Stimulated activated CD4-positive, alpha-beta T cell treated with anti-CD3 and anti-CD28 coated beads, Interleukin-4, amount 100 ng/mL, for 4 hours (primary cell): ENCODE measurements at places on chromosomes 2 and 18.
A peak's percentile ranks its signal among the peaks of the same experiment; 100 is the strongest.

DNA sequence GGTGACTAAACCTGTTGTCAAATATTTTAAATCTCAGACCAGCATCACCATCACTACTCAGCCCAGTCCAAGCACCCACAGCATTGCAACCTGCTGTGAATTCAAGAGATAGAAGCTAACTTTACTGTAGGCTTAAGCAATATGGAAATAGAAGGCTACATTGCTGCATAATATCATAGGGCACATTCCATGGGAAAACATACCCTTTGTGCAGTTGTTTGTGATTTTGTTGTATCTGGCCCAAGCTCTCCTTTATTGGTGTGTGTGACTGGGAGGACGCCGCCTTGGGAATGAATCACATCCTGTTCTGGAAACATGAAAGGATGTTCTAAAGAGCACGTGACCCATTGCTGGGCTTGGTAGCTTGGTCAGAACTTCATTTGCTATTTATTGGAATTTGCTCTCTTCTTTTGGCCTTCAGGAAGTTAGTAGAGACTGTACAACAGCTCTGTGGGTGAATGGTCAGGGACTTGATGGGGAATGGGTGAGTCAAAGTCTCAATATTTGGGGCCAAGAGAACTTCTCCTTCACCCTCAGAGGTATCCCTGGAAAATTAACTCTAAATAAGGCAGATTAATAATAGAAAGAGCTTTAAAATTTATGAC, 106.8 kb upstream of the SERPINE2 start:
- no peak for DNase-seq

- peak; percentile 35 for DNase-seq
Measured at GRCh38 chr2:27016801-27017325, 15.9 kb upstream of the TMEM214 start.

DNA sequence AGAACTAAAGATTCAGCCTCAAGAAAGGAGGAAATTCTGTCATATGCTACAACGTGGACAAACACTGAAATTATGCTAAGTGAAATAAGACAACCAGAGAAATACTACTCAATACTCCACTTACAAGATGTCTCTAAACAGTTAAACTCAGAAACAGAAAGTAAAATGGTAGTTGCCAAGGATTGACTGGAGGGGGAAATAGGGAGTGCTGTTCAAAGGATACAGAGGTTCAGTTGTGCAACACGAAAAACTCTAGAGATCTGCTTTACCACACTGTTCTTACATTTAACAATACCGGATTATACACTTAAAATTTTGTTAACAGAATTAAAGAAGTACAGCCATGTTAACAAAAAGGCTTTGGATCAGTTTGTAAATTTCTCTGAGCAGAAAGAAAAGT, 39.8 kb upstream of the C2orf15 start:
- no peak for DNase-seq

DNA sequence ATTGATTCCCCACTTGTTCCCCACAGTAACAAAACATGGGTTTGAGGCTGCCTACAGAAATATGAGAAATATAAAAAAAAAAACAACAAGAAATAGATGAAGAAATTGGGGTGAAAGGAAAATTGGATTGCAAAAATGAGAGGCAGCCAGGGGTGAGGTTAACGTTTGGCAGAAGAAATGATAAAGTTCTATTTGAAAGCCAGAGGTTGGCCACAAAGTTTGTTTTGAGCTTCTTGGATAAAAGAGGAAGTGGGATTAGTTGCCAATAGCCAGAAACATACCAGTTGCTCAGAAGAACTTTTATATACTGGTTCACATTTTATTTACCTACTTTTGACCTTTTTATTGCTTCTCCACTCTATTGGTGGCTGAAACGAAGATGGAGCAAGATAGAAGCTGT, 67.5 kb downstream of the FASTKD2 start:
- DNase-seq, result no peak

- DNase-seq, result no peak
Measured at GRCh38 chr18:24500217-24500616, 39.8 kb downstream of the HRH4 start.

GRCh38 chr2:88538362-88538917, 85.9 kb upstream of the FOXI3 start:
- no peak for DNase-seq

- no peak for DNase-seq
Measured at GRCh38 chr18:10400534-10401307, 53.7 kb upstream of the APCDD1 start.

- DNase-seq, result no peak
Measured at GRCh38 chr2:198405311-198405710, 600.9 kb downstream of the PLCL1 start.

- no peak for DNase-seq
Measured at GRCh38 chr2:144679942-144680341, 160.0 kb upstream of the ZEB2 start.

DNA sequence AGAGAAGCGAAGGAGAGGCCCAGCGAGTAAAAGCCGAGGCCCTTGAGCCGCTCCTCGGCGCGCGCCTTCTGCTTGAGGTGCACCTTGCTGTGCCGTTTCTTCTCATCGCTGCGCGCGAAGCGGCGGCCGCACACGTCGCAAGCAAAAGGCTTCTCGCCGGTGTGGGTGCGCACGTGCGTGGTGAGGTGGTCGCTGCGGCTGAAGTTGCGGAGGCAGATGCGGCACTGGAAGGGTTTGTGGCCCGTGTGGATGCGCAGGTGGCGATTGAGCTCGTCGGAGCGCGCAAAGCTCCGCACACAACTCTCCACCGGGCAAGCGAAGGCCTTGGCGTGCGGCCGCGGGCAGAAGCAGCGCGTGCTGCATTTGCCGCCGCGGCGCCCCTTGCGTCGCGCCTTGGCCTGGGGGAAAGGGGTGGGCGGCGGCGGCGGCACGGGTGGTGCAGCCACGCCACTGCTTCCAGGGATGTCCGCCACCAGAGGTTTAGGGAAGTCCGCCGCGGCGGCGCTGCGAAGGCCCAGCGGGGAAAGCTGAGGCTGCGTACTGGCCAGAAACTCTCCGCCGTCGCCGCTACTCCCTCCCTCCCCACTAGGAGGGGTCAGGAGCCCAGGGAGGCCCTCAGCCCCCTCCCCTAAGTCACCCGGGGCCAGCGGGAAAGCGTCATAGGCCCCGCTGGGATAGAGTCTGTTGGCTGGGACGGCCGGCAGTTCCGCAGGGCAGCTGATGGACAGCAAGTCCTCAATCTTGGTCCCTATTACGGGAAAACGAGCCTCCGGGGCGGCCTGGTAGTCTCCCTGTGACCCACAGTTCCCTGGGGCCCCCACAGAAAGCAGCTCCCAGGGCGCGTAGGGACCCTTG, 1.7 kb downstream of the EGR4 start:
- DNase-seq, result no peak

DNA sequence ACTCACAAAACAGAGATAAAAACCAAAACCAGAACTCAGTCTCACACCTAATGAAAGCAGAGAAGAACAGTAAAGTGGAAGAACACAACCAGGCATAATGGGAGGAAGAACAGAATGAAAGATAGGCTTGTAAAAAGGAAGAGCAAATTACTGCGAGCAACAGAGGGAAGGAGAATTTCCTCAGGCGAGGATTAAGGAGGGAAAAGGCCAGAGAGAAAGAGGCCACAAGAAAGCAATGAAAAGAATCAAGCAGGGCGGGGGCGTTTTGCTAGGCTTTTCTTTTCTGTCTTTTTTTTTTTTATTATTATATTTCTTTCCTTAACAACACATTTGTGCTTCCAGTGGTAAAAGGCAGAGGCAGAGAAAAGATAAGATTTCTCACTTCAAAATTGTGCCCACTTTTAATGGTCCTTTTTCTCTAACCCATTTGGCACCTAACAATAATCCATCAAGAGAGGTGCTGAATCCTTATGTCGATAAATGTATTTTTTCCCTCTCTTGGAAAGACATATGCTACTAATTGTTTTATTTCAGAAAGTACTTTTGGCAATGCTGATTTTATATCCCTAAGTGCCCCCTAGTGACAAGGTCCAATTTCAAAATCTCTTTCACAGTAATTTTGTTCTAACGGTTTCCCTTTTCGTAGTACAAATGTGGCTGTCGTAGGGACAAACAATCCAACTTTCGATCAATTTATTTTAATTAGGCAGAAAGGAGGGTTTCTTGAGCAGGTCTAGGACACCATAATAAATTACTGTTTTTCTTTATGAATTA, 138.7 kb upstream of the AQP4 start:
- DNase-seq, result no peak

DNA sequence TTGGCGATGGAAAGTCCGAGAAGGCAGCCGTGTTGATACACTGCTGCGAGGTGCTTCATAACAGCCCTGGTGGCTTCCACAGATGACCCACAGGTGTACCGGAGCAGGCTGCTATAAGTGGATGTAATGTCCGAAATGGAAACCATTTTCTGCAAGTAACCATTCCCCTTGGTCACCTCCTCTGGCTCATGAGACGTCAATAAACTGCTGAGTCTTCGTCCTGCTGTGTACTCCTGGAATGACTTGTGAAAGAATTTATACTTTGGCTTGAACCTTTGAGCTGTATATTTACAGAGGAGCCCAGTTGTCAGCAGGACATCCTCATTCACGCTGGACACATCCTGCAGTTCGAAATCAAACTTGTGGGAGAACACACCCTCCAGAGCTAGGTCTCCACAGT, 14.4 kb downstream of the NLRC4 start:
- no peak for DNase-seq
